GM23338 (cell line): ENCODE measurements at places on chromosomes 6 and 20. TPM values are rescaled to one million over a fixed set of nuclear protein-coding genes. Genes with fewer than 3 reads are reported as not detected.
A peak's percentile ranks its signal among the peaks of the same experiment; 100 is the strongest.

GRCh38 chr20:36093804-36094145 is 60.8 kb upstream of the EPB41L1 start:
- H3K27ac ChIP-seq = no peak overlapping the region
- H3K36me3 ChIP-seq = no peaks in the 10 kb centered on the region
- peak overlapping the region; percentile 61 for H3K4me3 ChIP-seq
- no peak for DNase-seq
- peaks cover 43% of the 10 kb centered on the region for H3K4me1 ChIP-seq

The ARFGEF3 gene
- total RNA-seq = 23.1 and 24.6 TPM in 2 replicates

DNA sequence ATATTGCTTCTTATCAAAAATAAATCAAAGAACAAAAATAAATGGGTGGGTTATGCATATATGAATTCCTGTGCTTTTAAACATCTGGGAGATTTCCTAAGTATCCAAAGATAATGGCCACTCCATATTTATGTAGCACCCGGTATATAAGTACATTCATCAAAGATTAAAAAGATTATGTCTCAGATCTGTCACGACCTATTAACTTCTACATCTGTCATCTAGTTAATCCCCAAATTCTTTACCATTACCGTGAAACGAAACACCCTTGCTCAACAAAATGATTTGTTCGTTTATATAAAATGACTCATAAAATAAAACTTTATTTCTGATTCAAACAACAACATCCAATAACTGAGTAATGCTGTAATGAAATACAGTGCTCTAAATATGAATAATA is 64.8 kb upstream of the FOXQ1 start:
- no peak overlapping the region for H3K4me3 ChIP-seq
- no peaks in the 10 kb centered on the region for H3K36me3 ChIP-seq
- DNase-seq = no peak
- no peaks in the 10 kb centered on the region for H3K27me3 ChIP-seq
- no peaks in the 10 kb centered on the region for H3K4me1 ChIP-seq

DNA sequence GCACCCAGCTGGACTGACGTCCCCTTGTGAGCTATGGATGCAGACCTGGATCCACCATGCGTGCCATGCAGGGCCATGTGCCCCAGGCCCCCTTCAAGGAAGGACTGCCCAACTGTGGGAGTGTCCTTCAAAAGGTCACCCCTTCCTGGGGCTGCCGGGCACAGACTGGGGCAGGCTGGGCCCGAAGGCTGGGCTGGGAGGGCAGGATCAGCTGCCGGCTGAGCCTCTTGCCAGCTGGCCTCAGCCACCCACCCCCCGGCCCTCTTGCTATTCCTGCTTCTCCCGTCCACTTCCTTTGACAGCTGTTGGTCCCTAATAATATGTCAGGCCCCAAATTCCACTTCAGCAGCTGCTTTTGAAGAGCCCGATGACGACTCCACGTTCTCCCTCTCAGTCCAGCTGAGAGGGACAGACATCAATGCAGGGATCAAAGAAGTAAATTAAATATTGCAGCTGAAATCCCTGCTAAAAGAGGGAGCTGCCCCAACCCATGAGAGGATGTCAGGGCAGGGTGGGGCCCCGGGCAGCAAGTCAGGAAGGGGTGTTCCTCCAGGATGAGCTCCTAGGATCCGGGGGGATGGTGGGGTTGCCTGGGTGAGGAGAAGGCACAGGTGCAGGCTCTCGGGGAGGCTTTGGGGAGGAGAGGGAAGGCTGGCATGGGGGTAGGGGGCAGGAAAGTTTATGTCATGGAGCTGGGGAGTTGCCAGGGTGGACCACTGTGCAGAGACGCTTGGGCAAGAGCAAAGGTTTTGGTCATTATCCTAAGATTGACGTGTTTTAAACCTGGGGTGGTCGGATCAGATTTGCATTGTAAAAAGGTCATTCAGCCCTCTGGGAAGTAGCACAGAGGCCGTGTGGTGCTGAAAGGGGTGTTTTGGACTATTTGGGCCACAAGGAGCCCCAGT is 185.0 kb downstream of the ANKRD60 start:
- H3K27me3 ChIP-seq = no peaks in the 10 kb centered on the region
- peaks cover 17% of the 10 kb centered on the region for H3K4me1 ChIP-seq
- no peak overlapping the region for H3K27ac ChIP-seq
- no peak overlapping the region for H3K4me3 ChIP-seq

DNA sequence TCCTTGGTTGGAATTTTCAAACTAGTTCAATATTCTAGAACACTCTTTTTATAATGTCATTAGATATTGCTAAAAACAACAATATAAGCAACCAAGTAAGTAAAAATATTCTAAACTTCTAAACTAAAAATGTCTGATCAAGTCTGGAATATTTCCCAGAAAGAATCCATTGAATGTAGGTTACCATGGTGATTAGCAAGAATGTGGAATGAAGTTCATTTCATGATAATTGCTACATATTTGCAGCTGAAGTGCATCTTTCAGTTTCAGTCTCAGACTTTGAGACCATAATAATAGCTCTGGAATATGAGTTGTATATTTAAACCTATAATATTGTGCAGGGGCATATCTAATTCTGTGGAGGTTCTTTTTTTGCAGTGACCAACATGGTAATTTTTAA is 61.0 kb upstream of the NKAIN2 start:
- no peak for DNase-seq
- no peak overlapping the region for H3K4me3 ChIP-seq
- H3K4me1 ChIP-seq = no peaks in the 10 kb centered on the region
- no peaks in the 10 kb centered on the region for H3K27me3 ChIP-seq

DNA sequence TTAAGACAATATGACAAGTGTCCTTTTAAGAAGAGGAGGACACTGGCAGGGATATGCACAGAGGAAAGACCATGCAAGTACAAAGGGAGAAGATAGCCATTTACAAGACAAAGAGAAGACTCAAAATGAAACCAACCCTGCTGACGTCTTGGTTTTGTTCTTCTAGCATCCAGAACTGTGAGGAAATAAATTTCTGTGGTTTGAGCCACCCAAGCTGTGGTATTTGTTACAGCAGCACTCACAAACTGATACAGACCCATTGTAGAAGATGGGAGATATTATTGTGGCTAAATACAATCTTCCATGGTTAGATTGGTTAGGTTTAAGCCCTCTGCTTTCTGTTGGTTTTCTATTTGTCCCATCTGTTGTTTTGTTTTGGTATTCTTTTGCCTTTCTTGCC is 88.6 kb upstream of the SLC35F1 start:
- H3K27ac ChIP-seq = no peak overlapping the region
- H3K36me3 ChIP-seq = no peaks in the 10 kb centered on the region
- no peak for DNase-seq
- H3K4me3 ChIP-seq = no peak overlapping the region
- no peaks in the 10 kb centered on the region for H3K27me3 ChIP-seq

DNA sequence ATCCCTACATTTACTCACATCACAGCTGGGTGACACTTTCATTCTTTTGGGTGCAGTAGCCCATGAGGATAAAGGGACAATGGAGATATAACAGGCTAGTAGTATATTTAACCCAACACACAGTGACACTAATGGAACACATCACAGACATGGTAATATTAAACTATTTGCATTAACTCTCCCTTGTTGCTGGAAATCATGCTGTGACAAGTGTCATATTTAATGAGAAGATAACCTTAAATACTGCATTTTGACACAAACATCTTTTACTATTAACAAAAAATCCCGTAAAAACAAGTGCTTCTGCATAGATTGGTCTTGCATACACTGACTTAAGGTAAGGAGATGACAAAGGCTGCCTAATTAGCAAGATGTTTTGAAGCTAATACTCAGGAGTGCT is 45.5 kb downstream of the CNR1 start:
- H3K36me3 ChIP-seq = peaks cover 7% of the 10 kb centered on the region; the same call in 1 of the 2 replicates
- H3K27ac ChIP-seq = no peak overlapping the region
- peaks cover 17% of the 10 kb centered on the region for H3K4me1 ChIP-seq
- no peaks in the 10 kb centered on the region for H3K27me3 ChIP-seq
- DNase-seq = no peak

- no peaks in the 10 kb centered on the region for H3K36me3 ChIP-seq
- H3K27me3 ChIP-seq = no peaks in the 10 kb centered on the region
- DNase-seq = no peak
- no peak overlapping the region for H3K27ac ChIP-seq
- no peak overlapping the region for H3K4me3 ChIP-seq
- H3K4me1 ChIP-seq = no peaks in the 10 kb centered on the region
Observed at GRCh38 chr6:12654514-12654913, 62.1 kb upstream of the PHACTR1 start.

DNA sequence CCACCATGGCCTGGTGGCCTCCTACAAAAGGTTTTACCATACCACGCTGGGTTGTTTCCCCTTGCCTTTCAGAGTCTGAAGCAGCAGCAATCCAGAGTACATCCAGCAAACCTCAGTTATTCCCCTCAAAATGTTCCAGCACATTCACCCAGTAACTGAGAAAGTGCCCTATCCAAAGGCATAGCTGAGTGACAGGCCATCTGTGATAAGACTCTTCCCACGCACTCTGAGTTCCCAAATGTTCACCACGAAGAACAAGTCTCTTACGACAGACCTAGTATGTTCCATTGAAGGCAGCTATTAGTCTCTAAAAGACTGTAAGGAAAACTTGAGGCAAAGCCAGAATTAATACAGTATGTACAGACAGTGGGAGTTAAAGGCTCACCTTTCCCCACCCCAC is 31.6 kb upstream of the C20orf144 start:
- no peaks in the 10 kb centered on the region for H3K36me3 ChIP-seq
- no peak overlapping the region for H3K4me3 ChIP-seq
- H3K27me3 ChIP-seq = no peaks in the 10 kb centered on the region
- DNase-seq = no peak

The HLA-DQB1 gene
- 4.6 and 5.7 TPM in 2 replicates for total RNA-seq
